ENCODE measurements at places on chromosomes 6 and 20.

- no peak for DNase-seq
These were observed 453.3 kb downstream of the C6orf118 start for GRCh38 chr6:164856138-164856537.

GRCh38 chr6:110656492-110656891, 158.8 kb downstream of the CDK19 start:
- DNase-seq, result no peak

- DNase-seq, result no peak
These were observed 78.3 kb downstream of the ME1 start for GRCh38 chr6:83352424-83353061.

DNA sequence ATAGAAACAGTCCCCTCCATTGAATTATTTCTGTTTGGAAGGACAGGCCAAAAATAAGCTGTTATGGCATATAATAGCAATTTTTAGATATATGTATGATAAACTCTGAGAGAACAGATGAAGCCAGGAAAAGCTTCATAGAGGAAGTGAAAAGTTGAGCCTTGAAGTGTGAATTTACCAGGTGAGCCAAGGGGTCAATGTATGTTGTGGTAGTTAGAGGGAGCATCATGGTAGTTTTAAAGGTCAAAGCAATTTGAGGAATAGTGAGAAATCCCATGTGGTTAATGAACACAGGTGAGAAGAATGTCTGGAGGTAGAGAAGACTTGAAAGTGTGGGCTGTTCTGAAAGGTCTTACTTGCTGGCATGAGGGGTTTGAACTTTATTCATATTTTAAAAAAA, 47.0 kb downstream of the COL19A1 start:
- DNase-seq, result no peak

DNA sequence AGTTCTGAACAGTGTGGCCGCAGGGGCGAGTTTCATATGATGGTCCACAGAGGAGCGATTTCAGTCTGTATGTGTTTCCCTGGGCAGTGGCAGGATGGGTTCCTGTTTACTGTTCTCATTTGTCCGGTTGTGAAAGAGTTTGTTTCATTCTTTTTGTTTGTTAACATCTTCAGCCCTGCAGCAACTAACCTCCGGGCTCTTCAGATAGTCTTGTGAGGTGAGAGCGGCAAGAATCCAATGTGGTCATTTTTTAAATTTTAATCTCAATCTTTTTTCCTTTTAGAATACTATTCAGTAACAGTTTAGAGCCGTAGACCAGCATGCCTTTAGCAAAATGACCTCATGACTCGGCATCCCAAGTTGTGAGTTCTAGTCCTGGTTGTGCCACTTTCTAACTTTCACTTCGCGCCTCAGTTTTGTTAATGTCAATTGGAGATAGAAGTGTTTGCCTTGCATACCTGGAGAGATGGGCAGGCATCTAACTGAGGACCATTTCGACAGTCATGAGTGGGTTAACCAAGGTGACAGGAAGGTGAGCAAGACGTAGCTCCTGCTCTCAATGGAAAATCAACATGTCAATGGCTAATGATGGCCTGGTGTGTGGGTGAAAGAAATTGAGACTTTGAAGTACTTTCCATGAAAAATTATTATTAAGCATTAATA, 38.5 kb upstream of the PXDC1 start:
- no peak for DNase-seq

GRCh38 chr6:168381726-168382458, 59.1 kb upstream of the SMOC2 start:
- no peak for DNase-seq

DNA sequence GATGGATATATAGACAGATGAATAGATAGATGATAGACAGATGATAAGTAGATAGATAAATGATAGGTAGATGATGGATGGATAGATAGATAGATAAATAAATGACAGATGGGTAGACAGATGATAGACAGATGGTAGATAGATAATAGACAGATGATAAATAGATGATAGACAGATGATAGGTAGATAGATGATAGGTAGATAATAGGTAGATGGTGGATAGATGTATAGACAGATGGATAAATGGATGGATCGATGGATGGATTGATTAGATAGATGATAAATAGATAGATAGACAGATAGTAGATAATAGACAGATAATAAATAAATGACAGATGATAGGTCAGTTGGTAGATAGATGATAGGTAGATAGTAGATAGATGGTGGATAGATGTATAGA, 212.7 kb downstream of the NFATC2 start:
- no peak for DNase-seq

DNA sequence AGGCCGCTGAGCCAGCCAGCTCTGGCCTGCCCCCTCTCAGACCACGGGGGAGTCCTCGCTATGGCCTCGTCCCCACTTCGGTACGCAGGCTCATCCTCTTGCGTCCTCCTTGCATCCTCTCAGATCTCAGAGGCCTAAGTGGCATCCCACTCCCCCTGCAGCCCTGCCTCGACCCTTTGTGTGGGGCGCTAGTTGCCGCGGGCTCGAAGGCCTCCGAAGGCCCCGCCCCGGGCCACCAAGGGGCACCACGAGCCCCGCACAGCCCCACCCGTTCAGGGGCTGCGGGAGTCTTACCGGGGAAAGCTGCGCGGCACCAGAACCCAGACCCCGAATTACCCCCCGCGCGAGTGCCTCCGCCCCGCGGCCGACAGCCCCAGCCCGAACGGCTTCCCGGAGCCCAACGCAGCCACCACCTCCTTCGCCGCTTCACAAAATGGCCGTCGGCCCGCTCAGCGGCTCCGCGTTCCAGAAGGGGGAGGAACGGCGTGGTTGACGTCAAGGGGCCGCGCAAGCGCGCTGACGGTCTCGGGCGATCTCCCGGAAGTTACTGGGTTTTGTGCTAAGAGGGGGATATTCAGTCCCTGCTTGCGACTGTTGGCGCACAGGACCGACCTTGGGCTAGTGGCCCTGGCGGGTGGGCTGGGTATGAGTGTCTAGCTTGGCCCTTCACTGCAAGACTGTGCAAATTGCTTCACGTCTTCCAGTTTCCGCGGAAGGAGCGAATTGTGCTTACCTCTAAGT, at the start of the genes CPNE1 and RBM12:
CPNE1 (minus strand) TSS at position 435 of the 741 bp plus-strand sequence. CDS start 31,977 bp downstream, outside the sequence.
RBM12 (minus strand) TSS at position 435 of the 741 bp plus-strand sequence. CDS start 9,578 bp downstream, outside the sequence.
- peak; percentile 75 for DNase-seq

Data from NCI-H1694 treated with DMSO at 0.1 percent for 48 hours (cell line).